ENCODE measurements at places on chromosomes 7 and 10. TPM values are rescaled to one million over a fixed set of nuclear protein-coding genes. Genes with fewer than 3 reads are reported as not detected.

Gene PODXL
- 759 TPM for polyA plus RNA-seq

Gene PNLIP
- polyA plus RNA-seq: not detected

Gene HMX3
- not detected for polyA plus RNA-seq

Gene OLAH
- polyA plus RNA-seq: 0.65 TPM

Gene ATOH7
- 2.0 TPM for polyA plus RNA-seq

Gene CCDC7
- 6.0 TPM for polyA plus RNA-seq

Gene FANK1
- 8.5 TPM for polyA plus RNA-seq

Gene EIF5AL1
- polyA plus RNA-seq: 0.70 TPM

Gene CYP2C19
- 0.29 TPM for polyA plus RNA-seq

Gene POU6F2
- 0.11 TPM for polyA plus RNA-seq

Gene SKIDA1
- polyA plus RNA-seq: 11.9 TPM

Gene NRCAM
- 22.9 TPM for polyA plus RNA-seq

Gene WNT8B
- polyA plus RNA-seq: 0.92 TPM

Gene COL26A1
- 22.3 TPM for polyA plus RNA-seq
